ENCODE measurements at places on chromosomes 3 and 15.
A peak's percentile ranks its signal among the peaks of the same experiment; 100 is the strongest.

DNA sequence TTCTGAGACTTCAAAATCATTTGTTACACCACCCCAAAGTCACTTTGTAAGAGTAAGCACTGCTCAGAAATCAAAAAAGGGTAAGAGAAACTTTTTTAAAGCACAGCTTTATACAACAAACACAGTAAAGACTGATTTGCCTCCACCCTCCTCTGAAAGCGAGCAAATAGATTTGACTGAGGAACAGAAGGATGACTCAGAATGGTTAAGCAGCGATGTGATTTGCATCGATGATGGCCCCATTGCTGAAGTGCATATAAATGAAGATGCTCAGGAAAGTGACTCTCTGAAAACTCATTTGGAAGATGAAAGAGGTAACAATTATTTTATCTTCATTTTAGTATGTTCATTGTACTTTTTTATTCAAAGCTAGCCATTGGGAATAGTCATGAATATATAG, 32.6 kb downstream of the BLM start:
- no peak for DNase-seq

DNA sequence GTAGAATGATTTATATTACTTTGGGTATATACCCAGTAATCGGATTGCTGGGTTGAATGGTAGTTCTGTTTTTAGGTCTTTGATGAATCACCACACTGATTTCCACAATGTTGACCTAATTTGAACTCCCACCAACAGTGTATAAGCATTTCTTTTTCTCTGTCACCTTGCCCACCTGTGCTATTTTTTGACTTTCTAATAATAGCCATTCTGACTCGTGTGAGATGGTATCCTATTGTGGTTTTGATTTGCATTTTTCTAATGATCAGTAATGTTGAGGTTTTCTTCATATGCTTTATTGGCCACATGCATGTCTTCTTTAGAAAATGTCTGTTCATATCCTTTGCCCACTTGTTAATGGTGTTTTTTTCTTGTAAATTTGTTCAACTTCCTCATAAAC, 340.8 kb downstream of the PLOD2 start:
- DNase-seq: no peak

GRCh38 chr3:157672061-157672460, 168.8 kb upstream of the VEPH1 start:
- DNase-seq: no peak

GRCh38 chr3:194824100-194824499, 138.4 kb downstream of the FAM43A start:
- no peak for DNase-seq

- peak; percentile 86 for DNase-seq
Observed at GRCh38 chr3:97952280-97952679, 20.0 kb downstream of the RIOX2 start.

- peak; percentile 57 for DNase-seq
Observed at GRCh38 chr3:151740581-151740980, 6.9 kb downstream of the AADACL2 start.

DNA sequence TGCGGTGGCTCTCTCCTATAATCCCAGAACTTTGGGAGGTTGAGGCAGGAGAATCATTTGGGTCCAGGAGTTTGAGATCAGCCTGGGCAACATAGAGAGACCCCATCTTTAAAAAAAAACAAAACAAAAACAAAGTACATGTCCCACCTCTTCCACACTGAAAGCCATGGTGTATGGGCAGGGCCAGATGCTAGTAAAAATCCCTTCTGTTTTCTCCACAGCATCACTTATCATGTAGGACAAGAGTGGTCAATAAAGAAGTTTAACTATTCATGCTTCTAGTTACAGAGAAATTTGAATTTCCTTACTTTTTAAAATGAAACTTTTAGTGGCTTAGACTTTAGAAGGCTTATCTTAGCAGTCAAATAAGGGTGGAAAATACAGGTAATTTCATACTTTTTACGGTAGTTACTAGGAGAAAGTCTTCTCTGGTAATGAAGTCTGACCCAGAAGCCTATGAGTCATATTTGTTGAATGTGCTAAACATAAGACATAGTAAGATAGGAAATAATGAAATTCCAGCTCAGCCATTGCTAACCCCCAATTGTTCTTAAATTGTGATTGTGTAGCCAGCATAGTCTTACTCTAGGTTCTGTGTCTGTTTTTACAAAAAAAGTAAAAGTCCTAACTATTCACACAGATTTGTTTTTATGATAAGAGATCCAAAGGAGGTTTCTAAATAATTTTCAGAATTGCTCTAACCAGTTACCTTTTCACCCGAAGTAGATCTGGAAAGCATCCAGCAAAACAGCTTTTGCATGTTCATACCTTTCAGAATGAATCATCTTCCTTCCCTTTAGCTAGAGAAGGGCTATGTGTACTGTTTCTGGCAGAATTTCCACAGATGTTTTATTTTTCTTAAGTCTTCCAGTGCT, 16.4 kb upstream of the ZNF609 start:
- peak; percentile 93 for DNase-seq

DNA sequence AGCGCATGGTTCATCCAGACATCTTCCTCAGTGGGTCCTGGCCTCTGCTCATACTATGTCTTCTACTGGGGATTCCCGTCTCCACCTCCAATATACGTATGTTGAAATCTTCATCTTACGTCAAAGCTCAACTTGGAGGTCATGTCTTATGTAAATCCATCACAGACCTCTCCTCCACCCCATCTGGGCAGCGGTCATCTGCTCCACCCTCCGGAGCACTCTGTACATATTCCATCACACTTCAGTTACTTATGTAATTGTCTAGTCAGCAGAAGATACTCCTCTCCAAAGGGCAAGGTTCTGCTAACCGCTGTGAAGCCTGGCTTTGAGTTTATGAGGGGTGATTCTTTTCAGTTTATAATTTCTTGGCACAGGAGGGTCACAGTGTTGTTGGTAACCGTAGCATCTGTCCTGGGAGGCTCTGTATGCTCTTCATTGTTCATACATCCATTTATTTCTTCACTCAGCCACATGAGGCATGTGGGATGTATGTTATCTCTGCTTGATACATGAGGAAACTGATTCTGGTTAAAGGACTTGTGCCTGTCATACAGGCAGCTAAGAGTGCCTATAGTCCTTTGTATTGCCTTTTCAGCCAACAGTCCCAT, 22.1 kb downstream of the MAP2K1 start:
- no peak for DNase-seq

GRCh38 chr3:118772547-118773011, 262.1 kb downstream of the IGSF11 start:
- peak; percentile 14 for DNase-seq

DNA sequence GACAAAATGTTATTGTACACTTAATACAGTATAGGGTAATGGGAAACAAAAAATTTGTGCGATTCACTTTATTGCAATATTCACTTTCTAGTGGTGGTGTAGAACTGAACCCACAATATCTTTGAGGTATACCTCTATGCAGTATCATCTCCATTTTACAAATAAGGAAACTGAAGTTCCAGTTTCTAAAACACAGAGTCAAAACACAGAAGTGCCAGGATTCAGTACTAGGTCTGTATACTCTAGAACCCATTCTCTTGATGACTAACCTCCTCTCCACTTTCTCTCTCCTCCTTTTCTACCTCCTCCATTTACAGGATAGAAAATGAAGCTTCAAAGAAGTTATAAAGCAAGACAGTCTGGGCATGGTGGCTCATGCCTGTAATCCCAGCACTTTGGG, 62.2 kb downstream of the MB21D2 start:
- DNase-seq: no peak

GRCh38 chr3:98725352-98725751, 37.8 kb upstream of the ST3GAL6 start:
- no peak for DNase-seq

GRCh38 chr3:21524133-21524532, 226.9 kb downstream of the ZNF385D start:
- no peak for DNase-seq

GRCh38 chr3:2823437-2824211, 286.6 kb downstream of the IL5RA start:
- no peak for DNase-seq

- peak; percentile 38 for DNase-seq
Observed at GRCh38 chr3:197465197-197465995, 90.4 kb downstream of the BDH1 start.

DNA sequence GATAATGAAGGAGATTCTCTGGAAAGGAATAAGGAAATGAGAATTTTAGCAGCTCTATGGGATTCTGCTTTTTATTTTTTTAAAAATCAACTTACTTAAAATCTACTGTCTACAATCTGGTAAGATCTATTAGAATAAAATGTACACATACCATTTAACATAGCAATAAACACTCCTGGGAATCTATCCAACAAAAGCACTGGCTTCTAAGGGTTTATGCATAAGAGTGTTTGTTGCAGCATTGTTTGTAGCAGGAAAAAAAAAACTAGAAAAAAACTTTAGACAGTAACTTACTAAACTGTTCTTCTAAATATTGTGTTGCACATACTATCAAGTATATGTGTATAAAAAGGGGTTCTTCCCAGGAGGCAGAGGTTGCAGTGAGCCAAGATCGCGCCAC, 15.7 kb upstream of the RBP1 start:
- peak; percentile 79 for DNase-seq

DNA sequence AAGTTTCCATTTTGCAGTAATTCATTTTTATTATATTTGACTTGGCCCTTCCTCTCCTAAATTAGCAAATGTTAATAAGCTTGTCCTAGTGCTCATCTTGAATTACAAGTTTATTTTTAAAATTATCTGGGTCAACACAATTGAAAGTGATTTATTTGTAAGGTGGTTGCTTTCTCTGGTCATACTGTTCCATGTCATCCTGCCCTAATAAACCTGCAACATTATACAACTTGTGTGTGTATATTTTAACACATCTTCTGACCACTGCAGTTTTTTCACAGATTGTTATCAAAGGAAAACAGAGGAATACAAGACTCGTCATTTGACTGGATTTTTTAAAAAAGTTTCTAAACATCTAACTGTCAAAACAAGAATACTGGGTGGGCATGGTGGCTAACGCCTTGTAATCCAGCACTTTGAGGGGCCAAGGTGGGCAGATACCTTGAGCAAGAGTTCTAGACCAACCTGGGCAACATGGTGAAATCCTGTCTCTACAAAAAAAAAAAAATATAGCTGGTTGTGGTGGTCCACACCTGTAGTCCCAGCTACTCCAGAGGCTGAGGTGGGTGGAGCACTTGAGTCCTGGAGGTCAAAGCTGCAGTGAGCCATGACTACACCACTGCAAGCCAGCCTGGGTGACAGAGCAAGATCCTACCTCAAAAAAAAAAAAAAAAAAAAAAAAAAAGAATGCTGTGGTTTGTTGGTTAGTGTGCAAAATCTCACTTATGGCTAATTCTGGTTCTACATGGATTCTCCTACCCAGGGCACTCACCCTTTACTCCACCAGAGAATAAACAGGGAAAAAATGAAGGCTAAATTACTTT, 5.0 kb upstream of the LRRFIP2 start:
- no peak for DNase-seq

DNA sequence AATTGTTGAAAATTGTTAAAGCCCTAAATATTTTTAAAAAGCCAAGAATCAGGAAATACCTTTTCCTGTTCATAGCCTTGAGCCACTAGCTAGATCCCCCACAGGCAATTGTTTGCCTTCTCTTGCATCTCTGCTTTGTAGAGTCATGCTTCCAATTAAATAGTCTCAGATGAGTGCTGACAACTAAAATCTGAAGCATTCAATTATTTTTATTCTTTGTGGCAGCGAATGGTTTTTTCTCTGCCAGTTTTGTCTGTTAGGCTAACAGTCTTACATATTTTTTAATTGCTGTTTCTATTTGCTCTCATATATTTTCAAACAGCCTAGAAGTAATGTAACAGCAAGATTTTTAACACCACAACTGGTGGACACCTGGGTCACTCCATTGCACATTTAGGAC, 277.1 kb upstream of the GBE1 start:
- no peak for DNase-seq

GRCh38 chr15:94951538-94951937, 720.2 kb downstream of the MCTP2 start:
- DNase-seq: no peak

DNA sequence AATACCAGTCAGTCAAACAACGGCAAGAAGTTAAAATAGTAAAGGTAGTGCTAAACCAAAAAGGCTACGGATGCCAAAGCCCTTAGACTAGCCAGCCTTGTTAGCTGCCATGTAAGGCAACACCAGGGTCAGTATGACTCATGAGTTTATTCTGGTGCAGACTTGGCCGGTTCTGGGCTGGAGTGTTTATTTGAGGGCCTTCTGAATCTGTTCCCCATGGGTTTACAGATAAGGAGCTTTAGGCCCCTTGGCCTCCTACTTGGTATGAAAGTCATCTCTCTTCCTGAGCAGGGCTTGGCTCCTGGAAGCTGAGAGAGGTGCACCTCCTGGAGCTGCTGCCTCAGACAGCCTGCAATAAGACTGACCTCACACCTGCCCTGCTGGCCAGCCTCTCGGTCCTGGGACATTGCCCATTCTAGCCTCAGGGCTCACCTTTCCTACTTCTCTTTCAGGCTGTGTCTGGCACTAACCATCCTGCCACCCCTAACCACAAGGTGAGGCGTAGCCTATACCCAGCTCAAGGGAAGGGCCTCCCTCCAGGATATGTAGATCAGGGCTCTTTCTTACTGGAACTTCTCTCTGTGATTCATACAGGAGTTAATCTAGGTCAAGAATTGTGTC, 10.4 kb upstream of the RTP1 start:
- peak; percentile 96 for DNase-seq

DNA sequence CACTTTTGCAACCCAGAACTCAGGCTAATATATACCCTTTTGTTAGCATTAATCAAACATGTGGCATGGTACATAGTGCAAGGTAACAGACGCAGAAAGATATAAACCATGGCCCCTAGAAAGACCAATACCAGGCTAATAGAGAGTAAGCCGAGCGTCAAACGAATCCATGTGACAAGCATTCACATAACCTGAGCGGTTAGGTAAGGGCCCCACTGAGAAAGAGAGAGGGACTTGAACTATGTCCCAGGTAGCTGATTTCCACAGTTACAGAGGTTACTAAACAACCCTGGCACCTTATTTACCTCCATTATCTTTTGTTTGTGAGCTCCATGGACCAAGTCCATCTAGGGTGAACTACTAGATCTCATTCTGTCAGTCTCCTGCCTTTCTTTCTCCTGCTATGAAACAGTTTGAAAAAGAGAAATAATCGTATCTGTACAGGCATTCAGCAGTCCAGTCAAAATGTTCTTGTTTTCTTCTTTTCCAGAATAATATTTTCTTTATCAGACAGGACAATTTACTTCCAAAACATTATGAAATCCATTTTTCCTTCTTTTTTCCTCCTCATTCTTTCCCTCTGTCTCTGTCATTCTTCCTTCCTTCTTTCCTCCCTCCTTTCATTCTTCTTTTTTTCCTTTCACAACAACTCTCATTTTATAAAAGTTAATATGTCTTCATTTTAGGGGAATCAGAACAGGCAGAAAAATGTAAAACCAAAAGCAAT, 30.5 kb upstream of the TNFSF10 start:
- no peak for DNase-seq

DNA sequence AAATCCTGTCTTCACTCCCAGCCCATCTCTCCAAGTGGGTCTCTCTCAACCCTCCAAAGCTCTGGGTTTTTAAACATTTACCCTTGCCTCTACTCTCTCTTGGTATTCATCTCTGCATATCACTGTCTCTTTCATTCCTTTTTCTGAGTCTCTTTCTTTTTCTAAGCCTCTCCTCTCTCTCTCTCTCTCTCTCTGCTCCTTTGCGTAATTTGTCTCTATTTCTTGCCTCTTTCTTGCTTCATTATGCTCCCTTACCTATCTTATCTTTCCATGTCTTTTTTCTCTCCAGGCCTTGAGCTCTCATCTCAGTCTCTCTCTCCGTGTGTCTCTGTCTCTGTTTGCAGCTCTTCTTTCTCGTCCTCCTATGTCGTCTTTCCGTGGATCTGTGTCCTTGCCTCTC, 678 bp upstream of the SCAMP5 start:
- no peak for DNase-seq

Data from iris pigment epithelial cell (primary cell).